ENCODE measurements at places on chromosomes 2 and 18.

- no peak for DNase-seq
Observed at GRCh38 chr2:99691926-99692325, 202.1 kb upstream of the REV1 start.

DNA sequence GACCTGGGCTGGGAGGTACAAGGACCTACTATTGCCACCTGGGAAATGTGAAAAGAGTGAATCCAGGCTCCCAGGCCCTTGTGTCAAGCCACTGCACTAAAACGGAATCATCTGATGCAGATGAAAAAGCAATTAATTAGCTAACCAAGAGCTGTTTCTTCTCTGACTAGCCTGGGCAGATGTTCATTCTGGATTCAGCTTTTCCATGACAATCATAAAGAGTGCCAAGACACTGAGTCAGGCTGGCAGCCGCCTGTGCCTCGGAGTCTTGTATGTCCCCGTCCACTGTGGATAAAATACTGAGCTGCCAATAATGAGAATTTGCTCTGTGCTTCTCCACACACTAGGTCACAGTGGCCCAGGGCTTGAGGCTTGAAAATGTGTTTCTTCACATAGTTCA lies 21.7 kb upstream of the LCLAT1 start:
- DNase-seq: no peak

- peak; percentile 72 for DNase-seq
Observed at GRCh38 chr18:49447810-49448745, 12.4 kb downstream of the DYM start.

DNA sequence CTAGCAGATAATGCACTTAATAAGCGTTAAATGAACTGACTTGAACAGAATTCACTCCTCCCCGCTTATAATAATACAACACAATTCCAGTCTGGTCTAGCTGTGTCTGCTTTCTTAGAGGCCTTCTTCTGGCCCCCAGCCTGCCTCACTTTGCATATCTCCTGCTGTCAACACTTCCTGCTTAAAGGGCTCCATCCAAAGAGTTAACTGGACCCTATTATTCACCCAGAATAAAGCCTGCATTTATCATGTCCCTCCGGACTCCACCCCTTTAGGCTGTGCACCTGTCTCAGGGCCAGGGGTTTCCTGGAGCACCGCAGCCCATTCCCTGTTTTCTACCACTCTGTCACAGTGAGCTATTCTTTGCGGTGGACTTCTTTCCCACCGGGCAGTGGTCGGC lies 292.8 kb upstream of the FBXO11 start:
- DNase-seq: no peak

DNA sequence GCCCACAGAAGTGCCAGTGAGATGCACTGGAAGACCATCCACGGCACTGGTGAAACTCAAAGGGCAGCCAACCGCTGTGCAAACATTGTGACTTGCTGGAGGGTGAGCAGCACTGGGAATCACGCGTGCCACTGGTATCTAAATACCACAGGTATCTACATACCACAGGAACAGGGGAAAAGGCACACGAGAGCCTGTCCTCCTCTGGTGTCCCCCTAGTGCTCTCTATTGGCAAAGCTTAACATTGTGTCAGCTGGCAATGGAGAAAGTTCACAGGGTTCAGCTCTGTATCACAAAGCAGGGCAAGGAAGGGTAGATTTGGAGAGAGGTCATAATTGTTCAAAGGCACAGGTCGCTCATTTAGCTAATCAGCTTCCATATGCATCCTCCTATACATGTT lies 12.6 kb upstream of the SEC11C start:
- no peak for DNase-seq

DNA sequence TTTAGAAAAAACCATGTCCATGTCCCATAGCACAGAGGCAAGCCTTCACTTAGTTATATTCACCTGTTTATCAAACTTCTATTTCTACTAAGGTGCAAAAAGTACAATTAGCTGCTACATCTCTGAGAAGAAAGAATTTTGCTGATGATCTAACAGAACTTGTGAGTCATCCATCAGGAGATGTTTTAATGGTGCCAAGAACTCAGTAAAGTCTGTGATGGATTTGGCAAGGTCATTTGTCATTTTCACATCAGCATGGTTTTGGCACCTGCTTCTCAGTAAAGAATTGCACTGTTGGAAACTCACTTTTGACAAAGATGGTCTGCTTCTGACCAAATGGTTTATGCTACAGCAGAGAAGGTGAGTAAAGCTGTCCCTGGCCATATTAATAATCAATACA lies 195.7 kb upstream of the TMEFF2 start:
- DNase-seq: no peak

GRCh38 chr2:181762848-181763247 lies 82.5 kb upstream of the NEUROD1 start:
- DNase-seq: no peak

GRCh38 chr2:54545702-54546450 lies 89.7 kb downstream of the SPTBN1 start:
- DNase-seq: no peak

- DNase-seq: no peak
Observed at GRCh38 chr18:9392726-9393125, 58.2 kb downstream of the TWSG1 start.
